ENCODE measurements at places on chromosomes 5 and 9. TPM values are rescaled to one million over a fixed set of nuclear protein-coding genes. Genes with fewer than 3 reads are reported as not detected.

The BTNL8 gene
- not detected for total RNA-seq

The SGCD gene
- 15.2 TPM for total RNA-seq

GRCh38 chr5:123367739-123368138 lies 55.5 kb downstream of the CEP120 start:
- no peak for ATAC-seq

DNA sequence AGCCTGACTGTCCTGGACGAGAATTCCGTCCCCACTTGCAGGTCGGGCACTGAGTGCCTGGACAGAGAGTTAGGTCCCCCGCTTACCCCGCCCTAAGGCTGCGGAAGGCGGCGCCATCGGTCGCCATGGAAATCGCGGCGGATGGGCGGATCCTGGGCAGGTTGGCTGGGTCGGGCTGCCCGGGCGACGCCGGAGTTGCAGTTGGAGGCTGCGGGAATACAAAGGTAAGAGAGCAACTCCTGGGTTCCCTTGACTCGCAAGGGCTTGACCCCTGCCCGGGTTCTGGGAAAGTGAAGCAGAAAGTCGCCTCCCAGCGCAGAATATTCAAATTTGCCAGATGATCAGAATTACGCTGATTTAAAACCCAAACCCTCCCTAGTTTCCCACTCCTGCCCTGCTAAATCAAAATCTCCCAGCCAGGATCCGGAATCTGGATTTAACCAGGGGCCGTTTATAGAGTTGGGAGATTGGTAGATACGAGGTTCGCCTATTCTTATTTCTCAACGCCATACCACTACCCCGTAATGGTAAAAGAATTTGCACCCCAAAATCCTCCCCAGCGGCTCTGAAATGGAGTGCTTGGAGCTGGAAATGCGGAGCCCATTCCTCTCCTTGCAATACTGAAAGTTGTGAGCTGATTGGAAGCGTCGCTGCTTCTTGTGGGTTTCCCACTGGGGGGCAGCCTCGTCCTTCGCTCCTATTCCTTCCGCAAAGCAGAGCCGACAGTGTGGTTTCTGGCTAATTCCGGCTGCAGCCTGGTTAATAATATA lies 156.4 kb upstream of the RASEF start:
- ATAC-seq = peak; percentile 87

Data from motor neuron (in vitro differentiated cells).